Activated T-helper 17 cell treated with anti-CD3 and anti-CD28 coated beads, Interleukin-2, amount 50 U/mL, for 72 hours (primary cell): ENCODE measurements at places on chromosomes 1 and 21.

GRCh38 chr1:41713557-41714327 lies 205.0 kb downstream of the HIVEP3 start:
- ATAC-seq: no peak

GRCh38 chr1:241591736-241592135 lies 48.4 kb downstream of the CHML start:
- no peak for ATAC-seq

DNA sequence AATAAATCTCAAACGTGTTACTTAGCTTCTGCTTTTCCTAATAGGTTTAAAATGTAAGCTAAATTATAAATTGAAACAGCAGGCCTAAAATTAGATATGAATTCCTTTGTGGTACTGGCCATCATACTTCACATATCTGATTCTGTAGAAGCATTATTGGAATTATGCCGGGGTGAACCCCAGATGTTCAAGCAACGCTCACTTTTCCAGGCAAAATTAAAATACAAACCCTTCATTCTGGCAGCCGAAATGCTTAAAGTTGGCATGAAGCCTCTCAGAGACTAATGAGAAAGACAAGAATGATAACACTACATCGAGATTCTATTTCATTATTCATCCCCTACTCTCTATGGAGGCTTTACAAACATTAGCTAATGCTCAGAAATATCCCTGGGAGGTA lies 1352.7 kb upstream of the ADGRL2 start:
- no peak for ATAC-seq

- peak; percentile 69 for ATAC-seq
These were observed 1.7 kb downstream of the TMCC2 start for GRCh38 chr1:205229399-205229871.

GRCh38 chr1:109218516-109218915 lies 4.8 kb downstream of the SARS1 start:
- ATAC-seq: no peak

- ATAC-seq: no peak
These were observed 49.7 kb downstream of the NMNAT2 start for GRCh38 chr1:183368213-183369108.

- no peak for ATAC-seq
These were observed 140.2 kb upstream of the TIAM1 start for GRCh38 chr21:31484219-31484618.

DNA sequence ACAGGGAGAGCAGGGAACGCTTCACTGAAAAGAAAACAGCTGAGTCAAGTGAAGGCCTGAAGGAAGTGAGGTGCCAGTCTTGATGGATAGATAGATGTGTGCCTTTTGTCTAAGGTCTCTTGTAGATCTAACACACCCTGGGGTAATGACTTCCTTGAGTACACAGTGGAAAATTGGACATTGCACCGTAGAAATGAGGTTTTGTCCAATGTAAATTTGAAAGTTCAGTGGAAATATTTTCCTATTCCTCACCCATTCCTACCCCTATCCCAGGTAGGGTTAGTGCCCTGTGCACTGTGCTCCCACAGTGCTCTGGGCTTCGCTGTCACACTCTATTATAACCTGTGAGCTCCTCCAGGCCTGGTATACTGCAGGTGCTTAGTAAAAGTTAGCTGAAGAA lies 24.3 kb downstream of the ZMYND12 start:
- ATAC-seq: no peak

GRCh38 chr21:45067462-45068285 lies 6.7 kb upstream of the ADARB1 start:
- ATAC-seq: no peak

DNA sequence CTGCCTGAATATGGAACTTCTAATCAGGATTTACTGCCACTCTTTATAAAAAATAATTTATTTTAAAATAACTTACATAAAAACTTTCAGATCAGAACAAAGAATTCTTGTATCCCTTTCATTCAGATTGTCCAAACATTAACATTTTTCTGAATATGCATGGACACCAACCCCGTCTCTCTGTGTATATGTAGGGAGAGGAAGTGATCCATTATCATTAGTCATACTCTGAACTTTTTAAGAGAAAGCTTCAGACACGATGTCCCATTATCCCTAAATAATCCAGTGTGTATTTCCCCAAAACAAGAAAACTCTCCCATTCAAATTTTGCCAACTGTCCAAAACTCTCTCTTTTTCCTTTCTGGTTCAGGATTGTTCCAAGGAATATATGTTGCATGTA lies 122.3 kb upstream of the CXADR start:
- ATAC-seq: no peak

GRCh38 chr21:29610779-29611360 lies 312.1 kb downstream of the BACH1 start:
- no peak for ATAC-seq

GRCh38 chr1:190049314-190049713 lies 428.4 kb downstream of the BRINP3 start:
- no peak for ATAC-seq

DNA sequence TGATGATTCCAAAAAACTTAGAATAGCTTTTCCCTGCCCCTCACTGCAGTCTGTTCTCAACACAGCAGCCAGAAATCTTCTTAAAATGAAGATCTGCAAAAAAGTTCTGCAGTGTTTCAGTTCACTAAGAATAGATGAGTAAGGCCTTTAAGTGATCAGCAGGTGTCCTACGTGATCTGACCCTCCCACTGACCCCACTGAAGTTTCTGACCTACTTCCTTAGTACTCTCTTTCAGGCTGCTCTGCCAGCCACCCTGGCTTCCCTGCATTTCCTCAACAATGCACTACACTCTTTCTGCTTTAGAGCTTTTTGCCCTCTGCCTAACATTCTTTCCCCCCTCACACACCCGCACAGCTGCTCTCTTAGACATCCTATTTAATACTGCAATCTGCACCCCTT lies 182.5 kb downstream of the AKT3 start:
- ATAC-seq: no peak

DNA sequence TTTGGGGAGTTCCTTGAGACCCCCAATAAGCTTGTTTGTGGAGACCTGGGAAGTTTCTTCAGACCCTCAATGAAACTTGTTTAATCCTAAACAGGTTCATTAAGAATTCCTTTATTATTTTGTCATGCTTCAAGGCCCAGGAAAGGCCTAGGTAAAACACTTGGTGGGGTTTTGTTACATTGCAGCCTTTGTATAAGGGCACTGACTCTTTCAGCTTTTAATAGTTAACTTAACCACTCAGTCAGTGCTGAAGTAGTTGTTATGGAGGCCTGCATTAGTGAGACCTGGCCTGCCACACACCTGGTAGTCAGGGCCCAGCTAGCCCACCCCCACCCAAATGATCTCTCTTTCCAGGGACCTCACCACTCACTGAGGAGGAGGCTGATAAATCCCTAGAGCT lies 103.7 kb downstream of the FCRL5 start:
- no peak for ATAC-seq

DNA sequence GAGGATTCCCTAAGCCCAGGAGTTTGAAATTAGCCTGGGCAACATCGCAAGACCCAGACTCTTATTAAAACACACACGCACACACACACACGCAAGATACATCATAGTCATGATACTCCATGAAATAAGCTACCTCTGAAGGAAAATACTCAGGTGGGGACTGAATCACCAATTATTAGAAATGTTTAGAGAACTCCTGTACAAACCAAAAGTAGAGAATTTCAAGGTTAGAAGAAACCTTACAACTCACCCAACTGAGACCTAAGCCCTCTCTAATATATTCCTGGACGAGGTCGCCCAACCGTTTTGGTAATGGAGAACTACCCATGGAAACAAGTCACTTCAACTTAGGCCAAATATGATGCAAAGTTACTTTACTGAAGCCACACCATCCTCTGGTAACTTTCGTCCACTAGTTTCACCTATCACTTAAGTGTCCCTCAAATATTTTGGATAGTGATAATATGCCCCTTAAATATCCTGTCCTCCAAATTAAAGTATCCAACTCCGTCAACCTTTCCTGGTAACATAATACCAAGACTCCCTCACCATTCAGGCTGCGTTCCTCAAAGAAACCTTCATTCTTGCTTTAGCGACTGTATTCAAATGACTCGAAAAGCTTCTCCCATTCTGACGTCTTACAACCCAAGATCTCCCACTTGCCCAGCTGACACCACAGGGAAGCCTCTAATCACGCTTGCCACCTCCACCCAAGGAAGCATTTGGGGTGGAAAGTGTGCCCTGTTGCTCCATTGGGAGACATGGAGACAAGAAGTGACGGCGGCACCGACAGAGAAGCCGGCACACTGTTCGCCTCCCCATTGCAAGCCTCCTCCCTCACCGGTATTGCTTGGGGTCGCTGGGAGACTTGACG lies 856 bp downstream of the NRDC start:
- ATAC-seq: no peak

DNA sequence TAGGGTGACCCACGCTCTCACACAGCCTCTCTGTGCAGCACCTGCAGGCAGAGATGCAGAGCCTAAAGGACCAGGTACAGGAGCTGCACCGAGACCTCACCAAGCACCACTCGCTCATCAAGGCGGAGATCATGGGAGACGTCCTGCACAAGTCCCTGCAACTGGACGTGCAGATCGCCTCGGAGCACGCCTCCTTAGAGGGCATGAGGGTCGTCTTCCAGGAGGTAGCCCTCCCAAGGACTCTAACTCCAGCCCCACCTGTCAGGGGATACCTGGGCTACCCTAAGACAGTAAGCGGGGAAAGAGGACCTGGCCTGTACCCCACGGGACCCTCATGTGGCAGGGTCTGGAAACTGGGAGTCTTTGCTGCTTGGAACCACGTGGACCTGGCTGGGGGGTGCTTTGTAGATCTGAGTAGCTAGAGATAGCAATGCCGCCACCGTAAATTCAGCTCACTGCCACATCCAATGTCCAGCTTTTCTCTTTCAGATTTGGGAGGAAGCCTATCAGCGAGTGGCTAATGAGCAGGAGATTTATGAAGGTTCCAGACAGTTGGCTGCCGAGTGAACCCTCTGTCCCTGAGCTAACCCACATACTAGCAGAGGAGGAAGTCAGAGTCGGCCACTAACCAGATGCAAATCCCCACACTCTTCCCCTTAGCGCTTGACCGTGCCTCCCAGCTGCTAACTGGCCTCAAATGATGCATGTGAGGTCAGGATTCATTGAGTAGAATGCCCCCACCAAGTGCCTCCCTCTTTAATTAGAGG lies 6.5 kb downstream of the RNF207 start:
- no peak for ATAC-seq

DNA sequence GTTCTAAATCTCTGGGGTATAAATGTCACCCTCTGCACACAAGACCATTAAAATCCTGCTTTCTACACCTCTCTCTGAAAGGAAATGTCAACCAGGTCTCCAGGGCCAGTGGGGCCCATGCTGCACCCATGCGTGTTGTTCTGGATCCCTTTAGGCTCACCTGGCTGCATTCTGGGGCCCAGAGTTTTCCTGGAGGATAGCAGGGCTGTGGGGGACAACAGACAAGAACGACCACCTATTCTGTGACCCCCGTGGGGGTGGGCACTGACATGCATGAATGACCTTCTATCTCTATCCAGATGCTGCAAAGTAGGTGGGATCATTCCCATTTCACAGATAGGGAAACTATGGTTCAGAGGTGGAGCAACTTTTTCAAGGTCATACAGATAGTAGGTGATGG lies 41.6 kb downstream of the TNNT2 start:
- ATAC-seq: no peak

DNA sequence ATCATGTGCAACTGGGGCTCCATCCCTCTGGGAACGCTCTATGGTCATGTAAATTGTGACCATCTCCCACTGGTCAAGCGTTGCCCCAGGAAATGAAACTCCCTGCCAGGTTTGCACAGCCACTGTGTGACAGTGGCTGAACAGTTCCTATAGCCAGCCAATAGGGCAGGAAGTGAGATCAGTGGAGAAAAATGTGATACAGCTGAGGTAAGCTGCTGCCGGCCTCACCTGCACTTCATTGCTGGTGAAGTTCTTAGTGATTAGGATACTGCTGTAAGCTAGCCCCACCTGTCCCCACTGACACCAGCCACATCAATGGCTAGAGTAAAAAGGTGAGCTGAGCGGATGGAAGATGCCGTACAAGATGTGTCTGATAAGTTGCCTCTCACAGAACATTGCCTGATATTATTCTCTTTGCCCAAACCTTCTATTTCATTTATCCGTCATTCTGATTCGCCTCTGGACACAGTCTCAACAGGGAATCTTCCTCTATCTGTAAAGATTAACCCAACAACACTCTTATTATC lies 38.4 kb upstream of the CDC42BPA start:
- ATAC-seq: no peak

DNA sequence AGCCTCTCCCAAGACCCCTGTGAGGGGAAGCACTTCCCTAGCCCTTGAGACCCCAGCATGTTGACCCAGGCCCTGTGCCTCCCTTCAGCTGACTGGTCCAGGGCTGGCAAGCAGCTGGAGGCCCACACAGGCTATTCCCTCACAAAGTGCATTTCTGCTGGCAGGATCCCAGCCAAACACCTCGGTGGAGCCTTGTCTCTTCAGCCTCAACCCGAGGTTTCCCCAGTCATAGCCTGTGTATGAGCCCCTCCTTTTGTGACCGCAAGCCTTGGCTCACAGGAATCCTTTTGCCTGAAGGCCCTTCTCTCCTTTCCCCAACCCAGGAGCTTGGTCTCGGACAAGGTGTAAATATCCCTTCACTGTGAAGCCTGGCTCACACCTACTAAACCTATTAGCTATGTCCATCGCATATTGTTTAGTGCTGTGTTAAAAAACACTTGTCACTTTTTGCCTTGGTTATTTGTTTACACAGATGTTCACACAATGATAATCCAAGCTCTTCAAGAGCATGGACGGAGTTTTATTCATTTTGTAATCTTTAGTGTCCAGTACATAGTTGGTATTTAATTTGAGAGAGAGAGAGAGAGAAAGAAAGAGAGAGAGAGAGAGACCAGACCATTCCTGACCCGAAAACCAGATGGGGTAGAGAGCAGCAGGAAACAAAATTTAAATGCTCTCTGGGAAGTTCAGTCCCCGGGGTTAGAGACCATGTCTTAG lies 8.5 kb upstream of the CD247 start:
- ATAC-seq: no peak

- ATAC-seq: no peak
These were observed 86.7 kb upstream of the PTBP2 start for GRCh38 chr1:96634883-96635282.

DNA sequence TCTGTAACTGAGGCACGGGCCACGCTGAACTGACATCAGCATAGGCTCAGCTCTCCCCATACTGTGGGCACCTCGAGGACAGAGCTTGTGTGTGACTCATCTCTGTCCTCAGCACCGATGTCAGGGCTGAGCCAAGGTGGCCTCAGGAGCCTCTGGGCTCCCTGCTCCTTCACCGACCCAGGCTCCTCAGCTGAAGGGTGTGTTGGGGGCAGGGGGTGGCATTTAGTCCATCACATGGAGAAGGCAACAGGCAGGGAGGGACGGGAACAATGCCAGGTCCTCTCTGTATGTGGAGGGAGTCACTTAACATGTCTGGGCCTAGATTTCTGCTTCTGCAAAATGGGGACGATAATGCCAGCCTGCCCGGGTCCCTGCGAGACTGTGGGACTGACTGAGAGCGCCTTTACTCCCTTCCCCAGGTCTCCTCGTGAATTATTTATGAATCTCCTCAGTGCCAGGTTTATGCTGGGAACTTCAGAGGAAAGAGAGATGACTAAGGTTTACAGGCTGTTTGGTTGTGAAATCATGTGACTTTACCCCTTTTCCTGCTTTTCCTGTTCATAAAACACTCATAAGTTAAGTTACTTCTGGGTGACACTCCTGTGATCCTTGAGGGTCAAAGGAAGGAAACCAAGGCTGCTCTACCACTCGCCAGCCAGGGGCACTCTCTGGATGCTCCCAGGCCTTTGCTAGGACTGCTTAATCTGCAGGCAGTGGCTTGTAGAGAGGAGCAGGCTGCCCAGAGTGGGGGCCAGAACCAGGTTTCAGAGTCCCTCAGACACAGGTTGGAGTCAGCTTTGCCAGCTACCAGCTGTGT lies 16.2 kb downstream of the TTC39A start:
- ATAC-seq: peak; percentile 78

- ATAC-seq: no peak
These were observed 122.6 kb upstream of the PPP2R5A start for GRCh38 chr1:212162635-212163034.

- ATAC-seq: peak; percentile 75
These were observed 94.6 kb downstream of the ZC3H11B start for GRCh38 chr1:219518168-219518906.
